ELR (cell line): ENCODE measurements at places on chromosomes 3 and 15.

- no peak for DNase-seq
These were observed 83.7 kb upstream of the WDR72 start for GRCh38 chr15:53843166-53843565.

- DNase-seq, result no peak
These were observed 8.0 kb downstream of the EPHB1 start for GRCh38 chr3:134803051-134803505.

DNA sequence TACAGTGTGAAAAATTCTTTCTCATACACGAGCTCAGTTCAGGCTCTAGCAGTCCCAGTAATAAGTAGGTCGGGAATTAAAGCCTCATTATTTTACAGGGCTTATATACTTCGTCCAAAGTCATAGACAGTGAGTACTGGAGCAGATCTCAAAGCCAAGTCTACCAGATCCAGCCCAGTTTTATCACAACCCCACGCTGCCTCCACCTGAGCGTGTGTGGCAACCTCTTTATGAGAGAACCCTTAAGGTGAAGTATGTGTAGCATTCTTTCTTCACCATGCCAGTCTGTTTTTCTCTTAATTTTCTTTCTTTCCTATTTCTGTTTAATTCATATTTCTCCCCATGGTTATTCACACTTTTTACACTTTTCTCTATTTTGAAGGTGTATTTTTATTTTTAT is 574.6 kb upstream of the ARPP21 start:
- DNase-seq, result no peak

GRCh38 chr3:157239082-157239704 is 79.2 kb upstream of the CCNL1 start:
- DNase-seq, result peak; percentile 76

- no peak for DNase-seq
These were observed 329.3 kb downstream of the TBL1XR1 start for GRCh38 chr3:176867681-176868663.
